ENCODE measurements at places on chromosomes 11 and 22. TPM values are rescaled to one million over a fixed set of nuclear protein-coding genes. Genes with fewer than 3 reads are reported as not detected.

Gene LDHAL6A
- not detected for total RNA-seq

DNA sequence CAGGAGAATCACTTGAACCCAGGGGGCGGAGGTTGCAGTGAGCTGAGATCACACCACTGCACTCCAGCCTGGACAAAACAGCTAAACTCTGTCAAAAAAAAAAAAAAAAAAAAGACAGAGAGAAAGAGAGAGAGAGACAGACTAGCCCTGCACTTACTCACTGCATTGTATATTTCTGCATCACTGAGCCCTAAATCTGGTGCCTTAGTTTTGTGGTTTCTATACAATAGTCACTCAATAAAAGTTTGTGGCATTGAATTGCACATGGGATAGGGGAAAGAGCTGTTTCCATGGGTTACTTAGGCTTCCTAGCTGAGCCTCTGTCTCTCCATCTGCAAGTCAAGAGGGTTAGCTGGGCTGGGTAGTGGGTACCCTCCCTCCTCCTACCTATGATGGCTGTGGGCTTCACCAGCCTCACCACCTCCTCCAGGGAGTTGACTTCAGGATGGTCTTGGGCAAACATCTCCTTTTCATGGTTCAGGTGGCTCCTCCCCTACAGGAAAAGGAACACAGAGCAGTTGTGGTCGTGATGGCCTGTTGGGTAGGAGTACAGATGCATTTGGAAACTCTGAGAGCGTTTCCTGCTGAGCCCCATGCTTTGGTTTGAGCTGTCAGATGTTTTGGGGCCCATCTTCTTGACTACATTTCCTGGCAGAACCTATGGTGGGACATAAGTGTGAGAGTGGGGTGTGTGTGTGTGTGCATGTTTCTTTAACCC lies 73.2 kb downstream of the CCDC81 start:
- DNase-seq = no peak

Gene PRDM10
- total RNA-seq = 4.0 TPM

GRCh38 chr22:45448431-45448830 lies 34.9 kb downstream of the RIBC2 start:
- no peak for DNase-seq

Gene PRR33
- not detected for total RNA-seq

All from HT1080 (cell line).